PC-3 (cell line): ENCODE measurements at places on chromosomes 11 and 22. TPM values are rescaled to one million over a fixed set of nuclear protein-coding genes. Genes with fewer than 3 reads are reported as not detected.
A peak's percentile ranks its signal among the peaks of the same experiment; 100 is the strongest.

DNA sequence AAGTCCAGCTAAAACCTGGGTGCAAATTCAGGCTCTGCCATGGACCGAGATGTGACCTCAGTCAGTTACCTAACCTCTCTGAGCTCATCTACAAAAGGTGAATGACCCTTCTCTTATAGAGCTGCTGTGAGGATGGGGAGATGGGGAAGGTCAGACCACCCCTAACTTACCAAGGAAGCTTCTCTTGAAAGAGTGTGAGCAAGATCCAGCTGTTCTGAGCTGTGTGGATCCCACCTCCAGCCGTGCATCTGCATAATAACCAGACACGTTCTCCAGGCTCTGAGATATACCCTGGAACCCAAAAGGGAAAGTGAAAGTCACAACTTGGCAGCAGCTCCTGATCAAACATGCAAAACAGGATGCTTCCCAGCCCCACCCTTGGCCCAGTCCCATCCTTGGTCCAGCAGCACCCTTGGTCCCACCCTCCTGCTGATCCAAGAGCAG lies at the start of gene APOL3:
APOL3 (minus strand) TSS at position 257 of the 444 bp plus-strand sequence. CDS start 11,700 bp downstream, outside the sequence.
- DNase-seq: peak; percentile 29

Gene SMTNL1
- not detected in 2 replicates for total RNA-seq

- no peak for DNase-seq
Observed at GRCh38 chr11:64409707-64410403, 50.9 kb downstream of the RPS6KA4 start.

GRCh38 chr11:74024261-74025029 lies 15.6 kb upstream of the UCP3 start:
- peak; percentile 53 for DNase-seq

GRCh38 chr11:70064726-70065317 lies 13.3 kb upstream of the ANO1 start:
- peak; percentile 56 for DNase-seq

DNA sequence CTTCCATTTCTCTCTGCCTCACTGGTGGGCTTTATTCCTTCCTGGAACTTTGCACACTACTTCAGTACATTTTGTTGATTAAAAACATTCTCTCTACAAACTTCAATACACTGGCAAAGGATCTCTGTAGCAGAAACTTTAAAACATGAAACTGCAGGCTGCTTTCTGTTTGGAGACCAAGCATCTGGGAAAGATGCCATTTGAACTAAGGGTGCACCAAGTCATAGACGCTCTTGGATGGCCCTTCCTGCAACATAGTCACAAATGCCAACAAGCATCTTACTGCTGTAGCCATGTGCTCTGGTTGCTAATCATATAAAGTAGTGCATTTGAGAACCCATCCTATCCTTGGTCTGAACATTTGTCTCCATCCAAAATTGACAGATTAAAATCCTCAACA lies 56.4 kb downstream of the SNX19 start:
- DNase-seq: no peak

GRCh38 chr11:44207292-44207691 lies 102.6 kb downstream of the ALX4 start:
- no peak for DNase-seq

DNA sequence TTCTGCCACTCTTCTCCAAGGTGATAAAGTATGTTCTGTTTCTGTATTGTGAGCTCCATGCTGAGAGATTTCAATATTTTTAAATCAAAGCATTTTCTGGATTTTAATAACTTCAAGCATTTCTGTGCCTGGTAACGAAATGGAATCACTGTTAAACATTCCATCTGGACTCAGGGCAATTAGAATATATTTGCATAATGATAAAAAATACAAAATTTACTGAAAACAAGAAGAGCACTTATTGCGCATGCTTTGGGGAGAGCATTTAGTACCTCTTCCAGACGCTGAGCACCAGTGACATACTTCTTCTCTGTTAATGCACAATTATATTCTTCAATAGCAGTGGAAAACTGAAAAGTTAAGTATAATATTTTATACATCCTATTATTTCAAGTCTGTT lies 13.3 kb downstream of the ZW10 start:
- DNase-seq: no peak

DNA sequence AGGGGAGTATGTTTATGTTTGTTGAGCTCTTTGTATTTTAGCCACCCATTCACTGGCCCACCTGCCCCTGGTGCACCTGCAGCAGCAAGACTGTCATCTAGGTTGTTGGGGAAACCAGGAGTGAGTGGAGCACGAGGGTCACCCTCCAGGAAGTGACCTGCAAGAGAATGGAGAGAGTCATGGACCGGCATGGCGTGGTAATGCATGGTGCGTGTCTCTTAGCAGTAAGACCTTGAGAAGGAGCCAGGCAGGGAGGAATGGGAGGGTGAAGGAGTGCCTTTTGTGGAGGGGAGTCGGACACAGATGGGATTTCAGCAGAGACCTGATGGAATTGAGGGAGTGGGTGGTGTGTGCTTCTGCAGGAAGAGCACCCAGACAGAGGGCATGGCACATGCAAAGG lies 37.9 kb downstream of the KCNQ1 start:
- DNase-seq: no peak

DNA sequence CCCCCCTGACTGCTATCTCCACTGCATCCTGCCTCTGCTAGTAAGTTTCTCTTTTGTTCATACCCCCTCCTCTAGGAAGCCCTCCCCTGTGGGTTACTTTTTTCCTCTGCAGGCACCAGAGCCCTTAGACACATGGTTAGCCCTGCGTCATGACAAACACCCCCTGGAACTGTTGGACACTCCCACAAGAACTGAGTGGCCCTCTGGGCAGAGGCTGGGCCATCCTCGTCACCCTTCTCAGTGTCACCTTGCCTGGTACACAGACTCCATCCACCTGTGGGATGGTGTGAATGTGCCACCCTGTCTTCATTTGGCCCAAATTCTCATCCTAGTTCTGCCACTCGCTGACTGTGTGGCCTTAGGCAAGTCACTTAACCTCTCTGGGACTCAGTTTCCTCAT lies 4.1 kb upstream of the RAB3IL1 start:
- DNase-seq: no peak

DNA sequence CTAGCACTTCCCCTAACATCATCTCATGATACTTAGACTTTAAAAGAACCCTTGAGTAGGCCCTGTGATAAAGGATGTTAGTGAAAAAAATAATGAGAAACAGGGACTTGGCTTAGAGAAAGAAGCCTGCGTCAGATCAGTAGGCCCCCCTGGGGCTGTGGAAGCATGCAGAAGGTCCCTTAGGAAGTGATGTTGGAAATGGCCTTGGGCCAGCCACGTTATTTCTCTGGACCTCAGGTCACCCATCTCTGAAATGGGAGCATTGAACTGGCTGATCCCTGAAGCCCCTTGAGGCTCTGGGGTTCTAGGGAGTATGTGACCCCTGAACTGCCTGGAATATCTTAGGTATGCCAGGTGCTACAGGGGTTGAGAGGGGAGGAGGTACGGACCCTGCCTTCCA lies 40.2 kb downstream of the MCM5 start:
- no peak for DNase-seq

Gene OR4A16
- total RNA-seq: not detected in 2 replicates

Gene FIBIN
- not detected in 2 replicates for total RNA-seq

DNA sequence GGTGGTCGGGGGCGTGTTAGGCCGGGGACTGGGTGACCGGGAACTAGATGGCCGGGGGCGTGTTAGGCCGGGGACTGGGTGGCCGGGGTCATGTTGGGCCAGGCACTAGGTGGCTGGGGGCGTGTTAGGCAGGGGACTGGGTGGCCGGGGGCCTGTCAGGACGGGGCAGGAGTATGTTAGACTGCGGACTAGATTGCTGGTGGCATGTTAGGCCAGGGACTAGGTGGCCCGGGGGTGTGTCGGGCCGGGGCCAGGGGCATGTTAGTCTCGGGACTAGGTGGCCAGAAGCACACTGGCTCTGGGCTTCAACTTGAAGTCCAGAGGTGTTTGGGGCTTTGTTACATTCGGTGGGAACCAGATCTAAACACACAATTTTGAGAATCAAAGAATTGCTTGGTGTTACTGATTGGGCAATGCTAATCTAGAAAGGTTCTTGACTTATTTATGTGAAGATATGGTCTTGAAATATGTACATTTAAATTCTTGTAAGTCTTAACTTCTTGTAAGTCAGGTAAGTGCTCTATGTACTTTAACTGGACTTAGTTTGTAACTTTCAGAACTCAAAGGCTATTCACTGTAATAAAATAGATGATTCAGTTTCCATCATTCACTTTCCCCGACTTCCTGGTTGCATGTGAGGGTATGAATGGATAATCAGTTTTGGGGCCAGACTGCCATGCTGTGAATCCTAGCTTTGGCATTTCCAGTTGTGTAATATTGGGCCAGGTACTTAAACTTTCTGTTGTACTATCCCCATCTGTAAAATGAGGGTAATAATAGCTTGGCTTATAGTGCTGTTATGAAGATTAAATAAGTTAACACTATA lies 1.1 kb downstream of the EXT2 start:
- DNase-seq: peak; percentile 76

DNA sequence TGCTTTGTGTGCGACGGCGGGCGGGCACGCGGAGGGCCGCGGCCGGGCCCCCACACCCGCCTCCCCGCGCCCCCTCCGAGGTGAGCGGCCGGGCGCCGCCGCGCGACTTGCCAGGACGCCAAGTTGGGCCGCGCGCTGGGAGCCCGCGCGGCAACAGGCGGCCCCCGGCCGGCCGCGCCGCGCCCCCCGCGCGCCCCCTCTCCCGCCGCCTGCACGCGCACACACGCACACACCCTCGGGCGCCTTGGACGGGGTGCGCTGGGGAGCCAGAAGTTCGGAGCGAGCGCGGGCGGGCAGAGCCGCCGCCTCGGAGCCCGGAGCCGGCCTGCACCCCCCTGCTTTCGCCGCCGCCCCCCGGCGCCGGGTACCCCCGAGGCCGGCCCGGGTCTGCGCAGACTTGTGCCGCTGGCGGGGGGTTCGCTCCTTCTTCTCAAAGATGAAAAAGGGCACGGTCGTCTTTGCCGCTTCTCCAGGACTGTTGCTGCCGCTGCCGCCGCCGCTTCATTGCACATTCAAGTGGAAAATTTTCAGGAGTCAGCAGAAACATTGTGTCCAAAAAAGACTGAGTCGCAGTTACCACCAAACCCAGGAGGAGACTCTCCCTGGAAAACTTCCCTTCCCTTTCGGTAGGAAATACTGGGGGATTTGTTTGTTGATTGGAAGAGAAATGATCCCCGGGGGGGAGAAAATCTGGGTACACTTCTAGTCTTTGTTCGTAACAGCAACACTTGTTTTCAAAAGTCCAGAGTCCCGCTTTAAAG lies 895 bp downstream of the TEAD1 start:
- no peak for DNase-seq

Gene LRP4
- 0.87 and 3.1 TPM in 2 replicates for total RNA-seq

DNA sequence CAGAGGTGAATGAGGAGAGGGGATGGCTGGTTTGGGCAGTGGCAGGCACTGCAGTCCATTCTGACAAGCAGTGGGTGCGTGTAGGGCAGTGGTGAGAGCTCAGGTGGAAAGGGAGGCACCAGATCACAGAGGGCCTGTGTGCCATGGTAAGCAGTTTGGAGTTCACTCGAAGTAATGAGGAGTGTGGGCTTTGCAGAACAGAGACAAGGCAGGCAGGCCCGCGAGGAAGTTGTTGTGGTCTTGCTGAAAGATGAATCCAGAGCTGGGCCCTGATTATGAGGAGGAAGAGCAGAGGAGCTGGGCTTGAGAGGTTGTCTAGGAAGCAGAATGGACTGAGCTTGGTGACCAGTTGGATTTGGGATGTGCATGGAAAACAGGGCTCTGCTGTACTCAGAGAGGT lies 1.6 kb upstream of the DNAJB13 start:
- DNase-seq: no peak

GRCh38 chr22:28808716-28809355 lies 8.5 kb upstream of the XBP1 start:
- no peak for DNase-seq

Gene OR52E4
- not detected in 2 replicates for total RNA-seq

GRCh38 chr11:121767433-121767832 lies 314.7 kb upstream of the SORL1-AS1 start:
- no peak for DNase-seq

DNA sequence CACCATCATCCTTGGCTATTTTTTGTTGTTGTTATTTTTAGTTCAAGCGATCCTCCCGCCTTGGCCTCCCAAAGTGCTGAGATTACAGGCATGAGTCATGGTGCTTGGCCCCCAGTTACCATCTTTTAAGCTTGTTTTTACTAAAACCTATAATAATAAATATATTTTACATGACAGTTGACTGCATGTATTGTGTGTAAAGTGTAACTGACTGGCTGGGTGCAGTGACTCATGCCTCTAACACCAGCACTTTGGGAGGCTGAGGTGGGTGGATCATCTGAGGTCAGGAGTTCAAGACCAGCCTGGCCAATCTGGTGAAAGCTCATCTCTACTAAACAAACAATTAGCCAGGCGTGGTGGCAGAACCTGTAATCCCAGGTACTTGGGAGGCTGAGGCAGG lies 386.2 kb downstream of the TENM4 start:
- DNase-seq: peak; percentile 65

Gene DAGLA
- total RNA-seq: 8.6 and 12.2 TPM in 2 replicates

Gene ZNF280B
- total RNA-seq: 0.66 and 1.7 TPM in 2 replicates

DNA sequence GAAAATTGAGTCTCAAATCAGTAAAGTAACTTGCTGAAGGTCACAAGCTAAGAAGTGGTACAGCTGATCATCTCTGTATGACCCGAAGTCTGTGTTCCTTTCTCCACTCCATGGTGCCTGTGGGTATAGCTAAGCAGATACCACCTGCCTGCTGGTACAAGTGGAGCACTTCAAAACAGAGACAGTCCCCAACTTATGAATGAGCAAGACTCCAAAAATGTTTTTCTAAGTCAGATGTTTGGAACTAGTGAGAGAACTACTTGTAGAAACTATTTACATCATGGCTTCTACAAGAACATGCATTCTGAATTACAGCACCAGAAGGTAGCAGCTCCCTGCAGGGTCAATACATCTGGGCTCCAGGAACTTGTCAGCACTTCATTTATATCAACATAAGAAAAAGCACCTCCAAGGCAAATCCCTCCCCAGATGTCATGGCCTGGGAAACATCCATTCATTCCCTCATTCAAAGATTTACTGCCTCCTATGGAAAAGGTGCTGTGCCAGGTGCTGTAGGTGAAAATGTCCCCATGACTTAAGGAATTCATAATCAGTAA lies 94.7 kb downstream of the SERGEF start:
- DNase-seq: no peak

- DNase-seq: peak; percentile 46
Observed at GRCh38 chr22:41481131-41481830, 12.4 kb downstream of the ACO2 start.

GRCh38 chr11:78957476-78958245 lies 383.0 kb upstream of the NARS2 start:
- DNase-seq: peak; percentile 85

Gene GAS2
- total RNA-seq: not detected in 2 replicates

Gene RAC2
- total RNA-seq: 50.5 and 54.5 TPM in 2 replicates

DNA sequence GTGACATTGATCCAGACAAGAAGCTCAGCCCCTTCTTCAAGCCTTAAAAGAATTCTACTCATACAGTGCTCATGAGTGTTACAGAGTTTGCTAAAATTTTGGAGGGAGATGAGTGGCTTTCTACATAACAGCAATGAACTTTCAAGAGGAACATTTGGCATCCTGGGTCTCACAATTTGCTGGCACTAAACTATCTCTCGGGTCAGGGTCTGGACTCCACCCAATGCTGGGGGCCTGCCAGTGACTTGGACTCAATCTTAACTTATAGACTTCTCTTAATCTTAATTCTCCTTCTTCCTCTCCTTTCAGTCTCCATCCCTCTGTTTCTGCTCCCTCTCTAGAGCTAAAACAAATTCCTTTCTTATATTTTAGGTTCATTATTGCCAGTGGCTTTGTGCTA lies 317.9 kb downstream of the TMEM135 start:
- DNase-seq: no peak
